ENCODE measurements at places on chromosomes 16 and 17. TPM values are rescaled to one million over a fixed set of nuclear protein-coding genes. Genes with fewer than 3 reads are reported as not detected.

DPEP3 gene
- 0.08 TPM for total RNA-seq

SULT1A2 gene
- 0.32 TPM for total RNA-seq

SOCS1 gene
- 2.8 TPM for total RNA-seq

CLEC10A gene
- 0.92 TPM for total RNA-seq

NRN1L gene
- not detected for total RNA-seq

KCNJ18 gene
- not detected for total RNA-seq
